CD8-positive, alpha-beta memory T cell (primary cell): ENCODE measurements at places on chromosomes 3 and 15.

DNA sequence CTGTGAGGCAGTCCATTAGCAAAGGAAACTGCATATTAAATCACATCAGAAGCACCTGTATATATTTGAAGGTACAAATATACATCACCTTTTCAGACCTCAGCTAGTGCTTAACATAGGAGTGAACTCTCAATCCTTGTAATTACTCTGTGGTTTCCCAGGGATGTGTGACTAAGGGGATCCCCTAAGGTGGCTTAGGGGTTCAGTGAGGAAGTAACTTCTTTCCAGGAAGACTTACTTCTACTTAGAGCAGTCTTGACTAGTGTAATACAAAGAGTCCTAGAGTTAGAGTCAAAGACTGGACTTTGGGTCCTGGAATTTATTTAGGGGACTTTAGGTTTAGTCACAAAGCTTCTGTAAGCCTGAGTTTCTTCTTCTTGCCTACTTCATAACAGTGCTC lies 8.7 kb upstream of the SUMF1 start:
- no peak for DNase-seq

GRCh38 chr3:54257125-54257720 lies 134.9 kb downstream of the CACNA2D3 start:
- DNase-seq = no peak

- DNase-seq = no peak
Observed at GRCh38 chr3:157514371-157514895, 11.2 kb upstream of the VEPH1 start.

DNA sequence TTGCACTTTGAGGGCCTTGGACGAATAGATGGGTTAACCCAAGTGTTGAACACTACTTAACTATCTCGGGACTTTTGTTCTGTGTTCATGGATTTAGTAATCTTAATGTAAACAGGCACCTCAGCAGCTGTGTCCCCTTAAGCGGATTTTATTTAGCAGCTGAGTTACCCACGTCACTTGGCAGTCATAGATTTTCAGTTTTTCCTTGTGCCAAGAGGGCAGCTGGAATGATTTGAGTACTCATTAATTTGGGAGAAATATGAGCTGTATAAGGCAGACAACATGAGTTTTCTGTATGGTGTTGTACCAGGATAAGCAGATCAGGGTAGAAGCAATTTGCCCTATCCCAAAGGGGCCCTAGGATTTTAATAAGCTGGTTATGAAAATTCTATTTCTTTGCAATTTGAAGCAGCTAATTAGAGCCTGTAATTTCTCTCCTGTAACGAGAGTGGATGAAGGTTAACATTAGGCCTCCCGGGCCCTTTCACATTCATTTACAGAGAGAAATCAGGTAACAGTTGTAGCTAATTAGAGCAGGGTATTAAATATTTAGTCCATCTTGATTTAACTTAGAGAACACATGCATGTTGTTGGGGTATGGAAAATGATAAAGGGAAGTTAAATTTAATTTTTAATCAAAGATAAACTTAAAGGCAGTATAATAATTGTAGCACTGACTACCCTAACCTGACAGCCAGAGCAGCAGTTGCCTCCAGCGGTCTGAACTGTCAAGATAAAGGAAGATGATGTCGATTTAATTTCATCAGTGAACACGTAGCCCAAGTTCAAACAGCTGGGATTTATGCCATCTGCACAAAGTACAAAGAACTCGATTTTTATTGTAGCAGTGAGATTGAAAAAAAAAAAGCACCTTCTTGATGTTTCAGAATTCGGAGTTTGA lies 194.5 kb downstream of the LRTM1 start:
- DNase-seq = no peak

GRCh38 chr3:161310649-161311423 lies 60.5 kb downstream of the SPTSSB start:
- DNase-seq = peak; percentile 85

- DNase-seq = peak; percentile 2
Observed at GRCh38 chr3:160754371-160754854, 1.6 kb upstream of the PPM1L start.

DNA sequence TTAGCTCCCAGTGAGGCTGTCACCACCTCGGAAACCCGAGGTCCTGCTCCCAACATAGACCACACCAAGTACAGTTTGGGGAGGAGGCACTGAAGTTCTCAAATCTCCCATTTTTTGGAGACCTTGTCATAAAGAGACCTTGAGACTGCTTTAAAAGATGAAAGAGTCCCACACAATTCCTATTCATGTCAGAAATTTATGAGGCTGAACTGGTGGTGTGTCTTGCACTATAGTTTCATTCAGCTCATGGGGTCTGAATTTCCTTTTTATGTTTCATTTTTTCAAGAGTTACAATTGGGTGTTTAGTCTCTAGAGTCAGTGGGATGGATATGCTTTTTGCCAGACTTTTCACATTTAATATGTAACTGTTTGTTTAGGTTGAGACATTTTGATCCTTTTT lies 318.1 kb upstream of the LRRFIP2 start:
- no peak for DNase-seq

DNA sequence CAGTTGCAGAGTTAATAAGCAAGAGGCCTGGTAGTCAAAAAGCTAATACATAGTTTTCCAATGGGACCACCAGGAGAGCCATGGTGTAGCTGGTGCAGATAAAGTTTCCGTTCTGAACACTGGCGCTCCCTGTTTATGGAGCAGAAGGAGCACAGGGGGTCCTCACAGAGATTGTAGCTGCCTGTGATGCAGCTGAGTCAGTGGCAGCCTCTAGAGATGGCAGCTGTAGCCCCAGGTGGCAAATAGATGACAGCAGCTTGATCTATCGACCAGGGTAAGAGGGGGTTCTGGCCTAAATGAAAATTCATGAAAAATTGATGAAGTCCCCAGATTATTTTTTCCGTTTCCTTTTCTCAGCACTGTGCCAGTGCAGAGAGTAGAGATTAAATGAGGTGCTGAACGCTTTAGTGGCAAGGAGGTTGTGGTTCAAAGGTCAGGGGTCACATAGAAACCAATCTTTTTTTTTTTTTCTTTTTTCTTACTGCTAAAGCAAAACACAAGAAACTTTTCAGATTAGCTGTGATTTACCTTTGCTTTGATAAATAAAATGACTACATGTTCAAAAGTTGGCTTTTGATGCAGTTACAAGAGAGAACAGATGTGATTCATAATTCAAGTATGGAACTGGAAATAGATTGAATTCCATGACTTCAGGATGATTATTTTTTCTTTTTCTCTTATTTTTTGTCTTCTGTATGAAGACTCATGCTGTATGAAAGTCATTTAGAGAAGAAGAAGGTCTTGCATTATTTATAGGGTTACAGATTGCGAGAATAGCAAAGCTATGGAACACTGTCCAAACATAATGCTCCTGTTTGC lies 63.3 kb downstream of the ROBO2 start:
- DNase-seq = no peak

GRCh38 chr3:57557085-57557537 lies 1.0 kb downstream of the PDE12 start:
- peak; percentile 30 for DNase-seq

- DNase-seq = no peak
Observed at GRCh38 chr3:61897848-61898247, 336.5 kb downstream of the PTPRG start.

DNA sequence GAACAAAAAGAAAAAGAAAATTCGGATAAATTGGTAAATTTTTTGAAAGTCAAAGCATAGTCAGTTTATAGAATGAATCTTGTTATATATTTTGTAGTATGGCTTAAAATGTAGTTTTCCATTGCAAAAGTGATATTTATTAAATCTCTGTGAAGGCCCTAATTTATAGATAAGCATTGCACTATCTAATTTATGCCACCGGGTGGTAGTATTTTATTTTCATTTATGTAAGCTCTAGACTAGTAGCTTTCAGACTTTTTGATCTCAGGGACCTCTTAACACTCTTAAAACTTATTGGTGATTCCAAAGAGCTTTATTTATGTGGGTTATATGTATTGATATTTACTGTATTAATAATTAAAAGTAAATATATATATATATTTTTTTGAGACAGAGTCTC lies 133.9 kb upstream of the LRRFIP2 start:
- no peak for DNase-seq

DNA sequence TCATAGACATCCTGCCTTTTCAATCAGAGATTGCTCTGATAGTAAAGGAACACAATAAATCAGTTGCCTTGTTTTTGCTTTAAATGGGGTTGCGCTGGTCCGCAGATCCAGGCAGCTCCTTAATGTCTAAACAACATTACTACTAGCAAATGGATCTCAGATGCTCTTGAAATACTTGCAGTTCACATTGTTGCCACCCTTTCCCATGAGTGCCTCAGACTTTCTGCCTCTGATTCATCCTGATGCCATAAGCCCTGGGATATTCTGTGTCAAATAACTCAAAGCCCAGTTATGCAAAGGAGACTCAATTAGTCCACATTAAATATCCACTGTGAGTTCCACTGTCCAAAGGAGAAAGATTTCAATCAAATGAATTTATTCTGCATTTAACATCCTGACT lies 196.7 kb downstream of the PLCH1 start:
- no peak for DNase-seq

- DNase-seq = no peak
Observed at GRCh38 chr15:22229990-22230819, 149.9 kb downstream of the OR4M2 start.

GRCh38 chr3:71955240-71956068 lies 170.5 kb upstream of the PROK2 start:
- no peak for DNase-seq

DNA sequence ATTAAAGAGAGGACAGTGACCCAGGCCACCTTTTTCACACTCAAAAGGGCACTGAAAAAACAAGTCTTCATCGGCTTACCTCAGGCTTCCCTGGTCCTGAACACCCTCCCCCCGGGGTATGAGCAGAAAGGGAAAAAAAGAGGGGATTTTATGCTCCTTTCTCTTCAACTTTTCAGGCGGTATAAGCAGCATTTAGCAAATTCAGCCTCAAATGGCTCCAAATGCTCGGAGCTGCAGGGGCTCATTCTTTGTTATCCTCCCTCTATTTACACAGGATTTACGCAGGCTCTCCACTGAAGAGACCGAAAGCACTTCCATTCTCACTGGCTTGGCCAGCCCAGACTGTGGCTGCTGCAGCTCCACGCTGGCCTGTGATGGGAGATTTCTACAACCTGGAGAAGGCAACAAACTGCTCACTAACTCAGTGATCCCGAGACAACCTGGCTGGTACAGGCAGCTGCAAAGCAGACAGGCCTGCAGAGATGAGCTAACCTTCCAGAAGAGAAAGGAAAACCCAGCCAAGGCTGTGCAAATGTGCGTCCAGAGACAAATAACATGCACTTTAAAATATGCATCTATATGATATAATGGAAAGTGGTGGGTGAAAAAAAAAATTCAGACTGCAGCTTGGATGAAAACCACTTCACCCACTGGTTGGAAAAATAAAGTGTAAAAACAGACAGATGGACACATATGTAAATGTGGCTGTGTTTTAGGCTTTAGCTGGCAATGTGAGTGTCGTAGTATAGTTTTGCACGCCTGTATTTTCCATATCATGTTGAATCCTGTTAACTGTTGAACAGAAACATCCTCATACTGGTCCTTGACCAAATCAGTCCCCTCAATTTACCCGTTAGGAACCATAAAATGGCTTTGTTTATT lies 54.2 kb downstream of the MEIS2 start:
- no peak for DNase-seq

DNA sequence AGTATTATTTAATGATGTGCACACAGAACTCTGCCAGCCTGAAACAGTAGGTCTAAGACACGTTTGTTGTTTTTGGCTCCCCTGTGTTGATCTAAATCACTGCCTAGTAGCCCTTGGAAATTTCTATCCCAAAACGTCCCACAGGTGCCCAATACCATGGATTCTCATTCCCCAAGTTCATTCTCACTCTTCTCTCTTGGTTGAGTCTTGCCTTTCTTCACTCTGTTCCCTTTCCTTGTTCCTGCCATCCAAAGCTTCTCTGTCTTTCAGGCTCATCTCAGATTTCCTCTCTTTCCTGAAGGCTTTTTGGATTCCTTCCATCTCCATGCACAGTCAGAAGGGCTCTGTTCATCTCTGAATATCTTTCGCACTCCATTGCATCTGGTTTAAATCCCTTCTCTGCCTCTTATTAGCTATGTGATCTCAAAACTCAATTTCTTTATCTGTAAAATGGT lies 54.2 kb downstream of the PPARG start:
- DNase-seq = no peak

GRCh38 chr3:62597491-62597890 lies 224.1 kb upstream of the FEZF2 start:
- DNase-seq = no peak

DNA sequence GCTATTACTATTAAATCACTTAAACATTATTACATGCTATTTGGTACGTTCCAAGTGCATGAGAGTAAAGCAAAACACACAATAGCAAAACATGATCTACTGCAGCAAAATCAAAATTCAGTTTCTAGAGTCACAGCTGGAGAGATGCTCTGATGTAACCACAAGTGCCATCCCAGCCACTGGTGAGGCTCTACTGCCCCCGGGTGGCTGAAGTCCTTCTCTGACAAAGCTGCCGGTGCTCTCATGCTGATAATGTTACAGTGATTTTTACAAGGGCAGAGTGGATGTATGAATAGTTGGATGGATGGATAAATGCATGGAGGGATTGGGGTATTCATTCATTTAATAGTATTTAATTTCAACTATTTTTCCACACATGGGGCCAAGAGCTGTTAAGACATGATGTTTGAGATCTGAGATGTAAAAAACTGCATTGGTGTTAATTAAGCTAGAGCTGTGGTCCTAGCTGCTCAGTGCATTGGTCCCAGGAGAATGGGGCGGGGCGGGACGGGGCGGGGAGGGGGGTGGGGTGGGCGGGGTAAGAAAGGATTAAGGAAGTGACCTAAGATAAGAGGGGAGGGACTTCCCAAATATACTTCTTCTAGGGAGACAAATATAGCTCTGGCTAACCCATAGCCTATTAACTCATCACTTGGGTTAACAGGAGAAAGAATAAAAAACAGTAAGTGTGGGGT lies 5.3 kb upstream of the SPESP1 start:
- DNase-seq = peak; percentile 25

DNA sequence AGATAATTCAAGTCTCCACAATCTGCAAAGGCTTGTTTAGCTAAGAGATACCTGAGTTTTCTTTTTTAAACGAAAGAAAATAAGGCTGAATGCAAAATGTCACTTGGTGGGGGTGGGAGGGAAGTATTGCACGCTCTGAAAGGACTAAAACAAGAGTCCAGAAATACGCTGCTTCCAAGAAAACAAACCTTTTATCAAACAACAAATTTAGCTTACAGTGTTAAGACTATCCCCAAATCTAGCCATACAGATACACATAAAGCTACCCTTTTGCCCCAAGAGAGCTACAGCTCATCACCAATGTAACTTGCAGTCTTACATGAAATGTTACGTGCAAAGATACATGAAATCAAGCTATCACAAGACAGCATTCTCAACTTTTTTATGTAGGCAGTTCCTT lies 522.5 kb downstream of the FOXP1 start:
- no peak for DNase-seq

GRCh38 chr3:162295323-162295983 lies 798.8 kb downstream of the OTOL1 start:
- DNase-seq = no peak

GRCh38 chr3:11832981-11833905 lies 13.4 kb downstream of the TAMM41 start:
- DNase-seq = no peak
